ENCODE measurements at places on chromosomes 6 and 20.

- DNase-seq, result no peak
These were observed 396.9 kb downstream of the ZFAND3 start for GRCh38 chr6:38216451-38216850.

GRCh38 chr6:169589293-169589692 lies 112.5 kb downstream of the WDR27 start:
- DNase-seq, result peak; percentile 77

GRCh38 chr20:43238266-43238665 lies 48.6 kb upstream of the PTPRT start:
- no peak for DNase-seq

DNA sequence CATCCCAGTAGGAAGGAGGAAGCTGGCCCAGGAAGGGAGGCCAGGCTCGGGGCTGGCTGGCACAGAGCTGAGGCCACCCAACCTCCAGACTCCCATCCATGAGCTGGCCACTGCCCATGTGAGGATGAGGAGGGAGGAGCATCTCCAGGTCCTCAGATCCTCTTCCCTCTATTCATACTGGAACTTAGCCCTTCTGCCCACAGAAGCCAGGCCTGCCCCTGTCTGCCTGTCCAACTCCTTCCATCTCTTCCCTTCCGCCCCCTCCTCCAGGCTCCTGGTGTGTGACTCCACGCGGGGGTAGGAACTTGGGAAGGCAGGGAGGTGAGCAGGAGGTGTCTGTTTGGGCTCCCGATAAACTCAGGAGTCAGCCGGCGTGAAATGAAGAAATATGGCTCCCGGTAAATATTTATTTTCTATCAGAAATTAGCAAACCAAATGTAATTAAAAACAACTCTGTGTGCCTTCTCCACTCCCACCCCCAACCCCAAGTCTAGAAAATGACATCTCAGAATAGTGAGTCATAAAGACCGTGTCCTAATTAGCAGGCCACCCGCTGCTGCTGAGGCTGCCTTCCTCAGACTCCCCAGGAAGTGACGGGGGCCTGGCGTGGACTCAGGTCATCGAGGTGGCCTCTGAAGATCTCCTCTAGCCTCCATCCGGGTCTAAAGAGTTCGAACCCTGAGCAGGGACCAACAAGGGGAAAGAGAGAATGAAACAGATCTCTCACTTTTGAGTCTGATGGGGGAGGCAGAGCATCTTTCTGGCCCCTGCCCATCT lies 81.9 kb downstream of the MDGA1 start:
- no peak for DNase-seq

DNA sequence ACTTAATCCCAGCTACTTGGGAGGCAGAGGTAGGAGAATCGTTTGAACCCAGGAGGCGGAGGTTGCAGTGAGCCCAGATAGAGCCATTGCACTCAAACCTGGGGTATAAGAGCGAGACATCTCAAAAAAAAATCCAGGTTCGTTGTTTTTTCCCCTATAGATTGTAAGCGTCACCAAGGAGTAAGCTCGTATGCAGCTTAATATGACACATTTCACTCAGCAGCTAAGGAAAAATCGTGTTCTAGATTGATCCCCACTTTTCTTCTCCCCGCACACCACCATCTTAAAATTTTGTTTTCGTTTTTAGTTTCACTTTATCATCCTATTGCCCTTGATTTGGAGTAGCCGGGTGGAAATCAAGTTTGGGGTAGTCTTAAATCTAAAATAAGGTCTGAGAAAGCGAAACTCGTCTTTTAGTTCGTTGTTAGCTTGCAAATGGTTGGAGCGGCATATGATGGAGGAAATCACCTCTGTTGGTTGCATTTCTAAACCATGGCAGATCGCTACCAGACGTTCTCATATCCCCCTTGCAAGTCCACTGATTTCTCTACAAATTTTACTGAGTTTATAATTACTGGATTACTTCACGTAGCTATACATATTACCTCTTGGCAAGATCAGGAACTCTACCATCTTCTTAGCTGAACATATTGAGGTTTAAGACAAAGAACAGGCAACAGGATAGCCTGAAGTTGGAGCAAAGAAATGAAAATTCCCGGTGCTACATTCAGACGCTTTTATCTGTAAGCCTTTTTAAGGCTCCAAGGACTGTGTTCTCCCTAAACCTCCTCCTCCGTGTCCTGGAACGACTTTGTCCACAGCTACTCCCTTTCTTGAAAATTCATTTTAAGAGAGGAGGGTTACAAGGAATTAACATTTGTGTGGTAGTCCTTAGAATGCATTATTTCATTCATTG lies 91.1 kb upstream of the BTN3A2 start:
- peak; percentile 73 for DNase-seq

DNA sequence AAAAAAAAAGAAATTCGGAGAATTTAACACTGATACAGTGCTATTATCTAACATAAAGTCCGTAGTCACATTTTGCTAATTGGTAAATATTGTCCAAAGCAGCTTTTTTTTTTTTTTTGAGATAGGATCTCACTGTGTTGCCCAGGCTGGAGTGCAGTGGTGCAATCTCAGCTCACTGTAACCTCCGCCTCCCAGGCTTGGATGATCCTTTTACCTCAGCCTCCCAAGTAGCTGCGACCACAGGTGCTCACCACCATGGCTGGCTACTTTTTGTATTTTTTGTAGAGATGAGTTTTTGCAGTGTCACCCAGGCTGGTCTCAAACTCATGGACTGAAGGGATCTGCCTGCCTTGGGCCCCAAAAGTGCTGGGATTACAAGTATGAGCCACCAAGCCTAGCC lies 15.9 kb downstream of the MTO1 start:
- no peak for DNase-seq

DNA sequence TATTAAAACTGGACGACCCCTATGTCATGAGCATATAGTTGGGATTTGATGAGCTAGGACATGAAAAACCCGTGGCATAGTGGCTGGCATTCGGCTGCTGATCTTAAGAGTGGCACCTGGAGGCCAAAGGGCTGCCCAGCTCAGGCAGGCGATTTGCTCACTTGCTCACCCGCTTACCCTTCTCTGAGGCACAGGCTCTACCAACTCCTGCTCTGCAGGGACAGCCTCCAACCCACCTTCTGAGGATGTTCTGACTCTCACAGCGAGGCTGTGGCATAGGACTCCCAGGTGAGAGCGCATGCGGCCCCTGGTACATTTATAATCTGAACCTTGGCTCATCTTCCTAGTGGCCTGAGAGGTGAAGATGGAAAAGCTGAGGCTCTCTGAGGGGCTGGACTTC lies 995 bp downstream of the RSPO4 start:
- DNase-seq, result no peak

DNA sequence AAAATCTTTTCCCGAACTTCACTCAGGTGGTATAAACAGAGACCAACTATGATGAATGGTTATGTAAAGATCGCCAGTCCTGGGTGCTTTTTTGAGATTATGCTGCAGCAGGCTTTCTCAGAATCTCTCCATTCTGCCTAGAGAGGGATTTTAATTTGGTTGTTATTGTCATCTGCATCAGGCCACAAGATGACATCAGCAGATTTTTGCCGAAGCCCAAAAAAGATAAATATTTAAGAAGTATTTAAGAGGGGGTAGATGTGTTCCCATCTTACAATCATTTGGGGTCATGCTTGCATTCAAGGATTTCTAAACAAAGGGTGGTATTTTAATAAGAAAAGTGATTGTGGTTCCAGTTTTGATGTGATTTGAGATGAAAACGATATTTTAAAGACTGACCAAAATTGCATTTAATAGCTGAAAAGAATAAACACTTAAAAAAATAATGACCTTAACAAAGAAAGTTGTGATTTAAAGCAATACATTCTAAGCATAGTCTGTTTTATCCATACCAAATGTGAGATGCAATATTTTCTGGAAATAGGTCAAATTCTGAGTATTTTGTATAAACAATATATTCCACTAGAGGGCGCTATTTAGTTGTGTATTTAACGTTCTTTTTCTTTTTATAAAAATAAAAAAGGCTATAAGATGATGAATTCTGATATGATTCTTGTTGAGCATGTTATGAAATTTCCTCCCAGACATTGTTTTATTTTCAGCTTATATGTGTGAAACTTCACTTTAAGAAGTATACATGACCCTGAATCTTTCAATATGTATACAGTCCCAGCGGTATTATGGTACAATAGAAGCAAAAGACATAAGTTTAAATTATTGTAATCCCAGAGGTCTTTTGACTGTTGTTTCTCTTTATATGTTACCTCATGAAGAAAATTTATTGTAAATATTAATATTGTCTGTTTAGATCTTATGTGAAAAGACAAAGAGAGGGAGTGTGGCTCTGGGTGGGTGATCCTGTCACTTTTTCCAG lies 51.0 kb upstream of the ZFP64 start:
- no peak for DNase-seq

GRCh38 chr6:163291622-163292021 lies 122.9 kb upstream of the QKI start:
- no peak for DNase-seq

DNA sequence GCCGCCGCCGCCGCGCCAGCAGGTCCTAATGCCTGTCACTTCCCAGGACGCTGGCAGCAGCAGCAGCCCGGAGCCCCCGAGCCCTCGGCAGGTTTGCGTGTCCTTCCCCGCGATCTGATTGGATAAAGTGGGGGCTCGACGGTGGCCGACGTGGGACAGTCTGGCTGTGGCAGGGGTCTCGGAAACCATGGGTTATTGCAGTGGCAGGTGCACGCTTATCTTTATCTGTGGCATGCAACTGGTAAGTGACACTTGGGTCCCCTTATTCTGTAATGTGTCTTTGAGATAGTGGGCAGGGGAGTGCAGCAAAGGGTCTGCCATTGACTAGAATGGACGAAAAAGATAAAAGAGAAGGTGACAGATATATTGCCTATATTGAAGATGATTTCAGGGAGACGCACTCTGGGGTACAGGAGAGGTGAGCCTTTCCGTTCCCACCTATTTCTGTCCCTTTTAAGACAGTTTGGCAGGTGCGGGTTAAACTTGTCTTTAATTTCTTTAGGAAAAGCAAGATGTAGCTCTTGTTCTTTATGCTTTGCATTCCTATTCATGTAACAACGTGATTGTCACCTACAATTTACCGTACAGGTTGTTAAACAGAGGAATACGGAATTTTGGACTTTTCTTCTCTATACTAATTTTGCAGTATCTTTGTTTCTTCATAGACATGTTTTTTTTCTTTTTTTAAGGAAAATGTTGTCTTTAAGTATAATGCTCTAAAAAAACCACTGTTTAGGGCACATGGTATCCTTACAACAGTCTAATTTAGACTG lies 535 bp downstream of the NKAIN2 start:
- no peak for DNase-seq

DNA sequence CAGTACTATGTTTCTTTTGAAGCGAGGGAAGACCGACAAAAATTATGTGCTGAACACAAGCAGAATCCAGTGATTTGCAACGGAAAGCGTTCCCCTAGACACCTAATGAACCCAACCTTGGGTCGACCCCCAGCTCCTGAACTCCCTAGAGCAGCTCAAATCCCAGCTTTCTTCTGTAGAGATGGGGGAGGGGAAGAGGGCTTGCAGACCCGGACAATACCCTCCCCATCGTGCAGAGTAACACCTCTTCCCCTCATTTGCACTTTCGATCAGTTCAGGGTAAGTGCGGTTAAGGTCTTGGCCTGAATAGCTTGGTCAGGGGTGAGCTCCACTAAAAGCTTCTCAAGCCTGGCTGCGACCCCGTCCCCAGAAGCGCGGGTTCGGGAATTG lies 404 bp downstream of the CEP162 start:
- DNase-seq, result no peak

DNA sequence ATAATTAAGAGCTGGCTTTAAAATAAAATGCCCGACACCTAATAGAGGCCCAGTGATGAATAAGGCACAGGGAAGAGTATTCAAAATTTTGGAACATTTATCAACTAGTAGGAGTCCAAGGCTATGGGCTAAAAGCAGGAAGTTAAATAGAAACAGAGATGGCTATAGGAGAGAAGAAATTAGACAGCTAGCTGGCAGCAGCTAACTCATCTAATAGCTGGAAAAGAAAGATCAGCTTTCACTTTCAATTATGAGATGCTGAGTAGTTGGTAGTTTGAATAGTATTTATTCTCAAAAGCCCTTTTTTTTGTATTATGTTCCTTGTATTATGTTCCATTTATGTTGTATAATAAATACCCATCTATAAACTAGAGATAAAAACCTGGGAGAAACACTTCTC lies 215.7 kb downstream of the SLC35F1 start:
- no peak for DNase-seq

GRCh38 chr6:56947924-56948323 lies 7.0 kb upstream of the BEND6 start:
- DNase-seq, result no peak

GRCh38 chr20:22797103-22797502 lies 212.7 kb upstream of the FOXA2 start:
- DNase-seq, result no peak

DNA sequence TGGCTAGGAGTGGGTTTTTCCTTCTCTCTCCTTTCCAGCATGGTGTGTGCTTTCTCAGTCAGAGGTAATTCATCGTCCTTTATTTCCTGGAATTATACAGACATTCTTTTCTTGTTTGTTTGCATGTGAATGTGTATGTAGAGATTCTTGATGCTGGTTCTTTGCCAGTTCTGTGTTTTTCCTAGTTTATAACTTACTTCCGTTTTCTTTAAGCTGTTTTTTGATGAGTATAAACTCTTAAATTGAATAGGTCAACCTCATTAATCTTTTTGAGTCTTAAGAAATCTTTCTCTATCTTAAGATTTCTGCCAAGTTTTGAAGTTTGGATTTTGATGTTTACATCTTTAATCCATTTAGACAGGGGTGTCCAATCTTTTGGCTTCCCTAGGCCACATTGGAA lies 38.7 kb downstream of the IGF2R start:
- no peak for DNase-seq

- no peak for DNase-seq
These were observed 231.3 kb upstream of the FLRT3 start for GRCh38 chr20:14568701-14569100.
